ENCODE measurements at places on chromosomes 5 and 9. TPM values are rescaled to one million over a fixed set of nuclear protein-coding genes. Genes with fewer than 3 reads are reported as not detected.

- peaks cover 2% of the 10 kb centered on the region for H3K36me3 ChIP-seq
- no peaks in the 10 kb centered on the region for H3K4me1 ChIP-seq
- no peak overlapping the region for H3K27ac ChIP-seq
Measured at GRCh38 chr5:154395407-154396106, 50.2 kb upstream of the SAP30L start.

BTNL3 gene
- total RNA-seq, result not detected

PHF24 gene
- 0.35 TPM for total RNA-seq

- H3K36me3 ChIP-seq, result no peaks in the 10 kb centered on the region
- H3K4me1 ChIP-seq, result no peaks in the 10 kb centered on the region
- H3K27me3 ChIP-seq, result no peaks in the 10 kb centered on the region
- no peak for DNase-seq
- no peak overlapping the region for H3K4me3 ChIP-seq
Measured at GRCh38 chr9:103245369-103245768, 250.2 kb downstream of the CYLC2 start.

DNA sequence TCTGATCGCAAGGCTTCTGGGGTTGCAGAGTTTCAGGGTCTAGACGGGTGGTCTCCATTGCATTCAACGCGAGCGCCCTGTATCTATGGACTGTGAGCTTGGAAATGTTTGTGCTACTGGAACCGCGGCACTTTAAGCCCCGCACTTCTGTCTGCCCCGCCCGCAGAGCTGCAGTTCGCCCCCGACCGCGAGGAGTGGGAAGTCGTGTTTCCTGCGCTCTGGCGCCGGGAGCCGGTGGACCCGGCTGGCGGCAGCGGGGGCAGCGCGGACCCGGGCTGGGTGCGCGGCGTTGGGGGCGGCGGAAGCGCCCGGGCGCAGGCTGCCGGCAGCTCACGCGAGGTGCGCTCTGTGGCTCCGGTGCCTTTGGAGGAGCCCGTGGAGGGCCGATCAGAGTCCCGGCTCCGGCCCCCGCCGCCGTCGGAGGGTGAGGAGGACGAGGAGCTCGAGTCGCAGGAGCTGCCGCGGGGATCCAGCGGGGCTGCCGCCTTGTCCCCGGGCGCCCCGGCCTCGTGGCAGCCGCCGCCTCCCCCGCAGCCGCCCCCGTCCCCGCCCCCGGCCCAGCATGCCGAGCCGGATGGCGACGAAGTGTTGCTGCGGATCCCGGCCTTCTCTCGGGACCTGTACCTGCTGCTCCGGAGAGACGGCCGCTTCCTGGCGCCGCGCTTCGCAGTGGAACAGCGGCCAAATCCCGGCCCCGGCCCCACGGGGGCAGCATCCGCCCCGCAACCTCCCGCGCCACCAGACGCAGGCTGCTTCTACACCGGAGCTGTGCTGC, 1.0 kb downstream of the ADAMTS19 start:
- no peaks in the 10 kb centered on the region for H3K27me3 ChIP-seq
- H3K4me3 ChIP-seq, result peak overlapping the region; percentile 69
- no peaks in the 10 kb centered on the region for H3K36me3 ChIP-seq

EEIG1 gene
- total RNA-seq, result 20.4 TPM

GRCh38 chr5:86970361-86970760, 297.3 kb upstream of the RASA1 start:
- no peaks in the 10 kb centered on the region for H3K4me1 ChIP-seq
- H3K27me3 ChIP-seq, result no peaks in the 10 kb centered on the region
- H3K27ac ChIP-seq, result no peak overlapping the region
- no peaks in the 10 kb centered on the region for H3K36me3 ChIP-seq
- DNase-seq, result no peak

GRCh38 chr9:22214021-22214420, 204.9 kb upstream of the CDKN2B start:
- no peaks in the 10 kb centered on the region for H3K36me3 ChIP-seq
- no peaks in the 10 kb centered on the region for H3K4me1 ChIP-seq
- no peak overlapping the region for H3K4me3 ChIP-seq
- DNase-seq, result no peak
- H3K27me3 ChIP-seq, result no peaks in the 10 kb centered on the region

DNA sequence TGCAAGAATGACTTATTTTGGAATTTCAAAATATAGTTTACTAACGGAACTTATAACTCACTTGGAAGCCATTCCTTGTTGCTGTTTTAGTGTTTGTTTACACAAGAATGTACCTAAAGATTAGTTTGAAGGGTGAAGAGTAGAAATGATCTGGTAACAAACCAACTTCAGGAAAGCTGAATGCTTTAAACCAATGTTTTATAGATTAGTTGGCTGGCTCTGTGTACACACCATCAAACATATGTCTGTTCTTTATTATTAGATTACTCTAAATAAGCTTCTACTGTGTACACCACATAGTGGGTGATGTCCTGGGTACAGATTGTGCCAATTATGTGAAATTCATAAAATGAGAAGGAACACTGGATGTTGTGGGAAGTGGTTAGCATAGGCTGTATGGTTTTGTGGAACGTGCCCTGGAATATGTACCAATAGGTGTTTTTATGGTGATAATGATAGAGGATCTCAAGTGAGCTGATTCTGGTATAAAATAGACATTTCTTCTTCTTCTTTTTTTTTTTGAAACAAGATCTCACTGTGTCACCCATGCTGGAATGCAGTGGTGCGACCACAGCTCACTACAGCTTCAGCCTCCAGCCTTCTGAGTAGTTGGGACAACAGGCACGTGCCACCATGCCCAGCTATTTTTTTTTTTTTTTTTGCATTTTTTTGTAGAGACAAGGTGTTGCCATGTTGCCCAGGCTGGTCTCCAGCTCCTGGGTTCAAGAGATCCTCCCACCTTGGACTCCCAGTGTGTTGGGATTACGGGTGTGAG, 109.3 kb upstream of the DHFR start:
- H3K4me3 ChIP-seq, result no peak overlapping the region
- no peaks in the 10 kb centered on the region for H3K27me3 ChIP-seq
- peaks cover 4% of the 10 kb centered on the region for H3K36me3 ChIP-seq
- no peak overlapping the region for H3K27ac ChIP-seq
- H3K4me1 ChIP-seq, result no peaks in the 10 kb centered on the region

SLC25A2 gene
- 2.0 TPM for total RNA-seq

- no peaks in the 10 kb centered on the region for H3K27me3 ChIP-seq
- peak overlapping the region; percentile 90 for H3K27ac ChIP-seq
- peaks cover 100% of the 10 kb centered on the region for H3K4me1 ChIP-seq
- no peaks in the 10 kb centered on the region for H3K36me3 ChIP-seq
Measured at GRCh38 chr5:150503386-150503785, 4.5 kb upstream of the NDST1 start.

RPS23 gene
- 1,224 TPM for total RNA-seq

DNA sequence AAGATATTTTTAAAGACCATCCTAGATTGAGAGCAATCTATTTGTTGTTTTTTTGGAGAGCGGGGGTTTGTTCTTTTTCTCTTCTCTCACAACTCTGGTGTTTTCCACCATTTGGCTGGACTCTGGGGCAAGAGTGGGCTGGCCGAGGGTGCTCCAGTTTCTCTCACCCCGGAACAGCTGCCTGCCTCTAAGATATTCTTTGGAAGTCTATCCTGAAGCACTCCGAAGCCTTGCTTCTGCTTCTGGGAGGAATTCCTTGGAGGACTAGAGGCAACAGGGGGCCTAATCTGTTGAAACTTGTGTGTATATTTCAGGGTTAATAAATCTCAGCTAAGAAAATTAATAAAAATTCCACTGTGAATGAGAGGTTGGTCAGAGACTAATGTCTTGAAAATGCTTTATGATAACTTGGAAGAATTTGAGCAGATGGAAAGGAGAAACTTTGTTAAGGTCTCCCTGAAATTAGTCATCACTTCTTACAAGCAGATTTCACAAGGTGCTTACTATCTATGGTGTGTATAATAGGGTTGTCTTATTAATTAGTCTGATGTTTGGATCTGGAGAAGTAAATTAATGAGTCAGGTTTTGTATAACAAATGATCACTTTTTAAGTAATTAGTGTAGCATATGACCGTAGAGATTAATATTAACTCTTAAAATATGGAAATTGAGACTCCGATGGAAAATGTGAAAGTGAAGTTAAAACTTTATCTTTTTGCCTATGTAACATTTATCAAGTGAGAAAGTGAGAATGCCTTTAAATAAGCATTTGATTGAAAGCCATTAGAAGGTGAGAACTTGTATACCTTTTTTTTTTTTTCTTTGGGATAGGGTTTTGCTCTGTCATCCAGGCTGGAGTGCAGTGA, 4.0 kb downstream of the MAN2A1 start:
- peak overlapping the region; percentile 16 for H3K27ac ChIP-seq
- H3K4me1 ChIP-seq, result peaks cover 40% of the 10 kb centered on the region
- H3K36me3 ChIP-seq, result no peaks in the 10 kb centered on the region
- H3K4me3 ChIP-seq, result peak overlapping the region; percentile 96
- H3K27me3 ChIP-seq, result no peaks in the 10 kb centered on the region

- H3K36me3 ChIP-seq, result no peaks in the 10 kb centered on the region
- H3K27me3 ChIP-seq, result no peaks in the 10 kb centered on the region
- H3K27ac ChIP-seq, result no peak overlapping the region
- no peak overlapping the region for H3K4me3 ChIP-seq
- peaks cover 13% of the 10 kb centered on the region for H3K4me1 ChIP-seq
Measured at GRCh38 chr9:109122726-109123621, 3.2 kb upstream of the TMEM245 start.

Measured in thoracic aorta (tissue), 2 donors.